ENCODE measurements at places on chromosomes 6 and 20.
A peak's percentile ranks its signal among the peaks of the same experiment; 100 is the strongest.

GRCh38 chr20:1377984-1378734, 14.7 kb downstream of the FKBP1A start:
- DNase-seq: no peak

- no peak for DNase-seq
Observed at GRCh38 chr20:57449398-57450354, 58.5 kb downstream of the RBM38 start.

DNA sequence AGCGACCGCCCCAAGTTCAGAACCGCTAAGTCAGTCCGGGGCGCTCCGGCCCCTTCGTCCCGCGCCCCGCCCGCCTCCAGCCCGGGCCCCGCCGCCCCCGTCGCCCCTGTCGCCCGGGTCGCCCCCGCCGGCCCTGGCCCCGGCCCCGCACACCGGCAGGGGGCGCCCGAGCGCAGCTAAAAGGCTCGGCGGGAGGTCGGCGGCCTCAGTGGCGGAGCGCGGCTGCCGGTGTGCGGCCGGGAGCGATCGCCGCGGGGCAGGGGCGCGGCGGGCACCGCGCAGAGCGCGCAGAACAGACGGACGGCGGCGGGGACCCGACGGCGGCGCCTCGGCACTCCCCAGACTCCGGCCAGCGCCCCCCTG, at the start of gene FNDC1:
TSS of gene FNDC1 (plus strand) at position 208 of the 363 bp plus-strand sequence. CDS start 197 bp downstream, outside the sequence.
- DNase-seq: no peak

GRCh38 chr6:34969662-34970265, 80.7 kb downstream of the ANKS1A start:
- no peak for DNase-seq

GRCh38 chr6:32967151-32968091, 973 bp upstream of the BRD2 start:
- peak; percentile 31 for DNase-seq

- DNase-seq: no peak
Observed at GRCh38 chr20:53902968-53903651, 167.3 kb downstream of the BCAS1 start.

GRCh38 chr6:6392214-6393068, 72.0 kb upstream of the F13A1 start:
- DNase-seq: no peak

DNA sequence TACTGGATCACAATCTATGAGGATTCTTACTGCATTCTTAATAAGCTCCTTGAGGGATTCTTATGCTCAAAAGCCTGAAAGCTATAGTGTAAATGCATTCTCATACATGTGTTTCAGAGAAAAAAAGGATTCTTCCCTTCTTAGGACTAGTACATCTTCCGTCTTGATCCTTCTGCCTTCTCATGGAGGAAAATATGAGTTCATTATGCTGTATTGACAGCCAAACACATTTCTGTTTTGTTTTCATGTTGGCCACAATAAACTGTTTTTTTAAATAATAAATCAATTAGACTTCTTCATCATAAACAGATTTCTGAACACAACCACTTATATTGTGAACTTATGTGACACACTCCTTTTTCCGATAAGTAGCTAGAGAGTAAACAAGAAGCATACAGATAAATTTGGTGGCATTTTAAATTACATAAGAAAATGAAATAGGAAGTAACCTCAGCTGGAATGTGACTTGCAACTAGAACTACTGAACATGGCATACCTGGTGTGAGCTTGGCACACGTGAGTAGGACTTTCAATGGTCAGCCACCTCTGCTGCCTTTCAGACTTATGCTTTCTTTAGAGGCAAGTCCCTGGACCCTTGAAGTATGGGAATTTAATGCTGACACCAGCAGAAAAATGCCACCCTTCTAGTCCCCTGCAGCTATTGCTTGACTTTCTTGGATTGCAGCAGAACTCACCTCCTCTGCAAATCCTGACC, 350.4 kb downstream of the BCKDHB start:
- DNase-seq: no peak

GRCh38 chr20:62876902-62877816, 15.5 kb upstream of the TCFL5 start:
- DNase-seq: no peak

- DNase-seq: no peak
Observed at GRCh38 chr6:146339716-146340115, 203.9 kb upstream of the RAB32 start.

DNA sequence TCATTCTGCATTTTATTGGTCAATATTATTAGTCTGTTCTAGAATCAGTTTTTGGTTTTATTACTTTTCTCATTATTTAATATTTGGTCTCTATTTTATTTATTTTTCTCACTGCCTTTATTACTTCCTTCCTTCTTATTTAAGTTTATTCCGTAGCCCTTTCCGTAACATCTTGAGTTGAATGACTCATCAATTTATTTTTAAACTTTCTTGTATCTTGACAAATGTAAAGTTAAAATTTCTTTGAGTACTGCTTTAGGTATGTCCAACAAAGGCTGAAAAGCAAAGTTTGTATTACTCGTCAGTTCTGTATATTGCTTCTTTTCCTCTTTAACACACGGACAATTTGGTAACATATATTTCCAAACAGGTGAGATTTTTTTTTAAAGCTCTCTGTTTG, 192.0 kb downstream of the CD109 start:
- DNase-seq: no peak

GRCh38 chr6:30835576-30835975, 48.7 kb upstream of the DDR1 start:
- DNase-seq: no peak

DNA sequence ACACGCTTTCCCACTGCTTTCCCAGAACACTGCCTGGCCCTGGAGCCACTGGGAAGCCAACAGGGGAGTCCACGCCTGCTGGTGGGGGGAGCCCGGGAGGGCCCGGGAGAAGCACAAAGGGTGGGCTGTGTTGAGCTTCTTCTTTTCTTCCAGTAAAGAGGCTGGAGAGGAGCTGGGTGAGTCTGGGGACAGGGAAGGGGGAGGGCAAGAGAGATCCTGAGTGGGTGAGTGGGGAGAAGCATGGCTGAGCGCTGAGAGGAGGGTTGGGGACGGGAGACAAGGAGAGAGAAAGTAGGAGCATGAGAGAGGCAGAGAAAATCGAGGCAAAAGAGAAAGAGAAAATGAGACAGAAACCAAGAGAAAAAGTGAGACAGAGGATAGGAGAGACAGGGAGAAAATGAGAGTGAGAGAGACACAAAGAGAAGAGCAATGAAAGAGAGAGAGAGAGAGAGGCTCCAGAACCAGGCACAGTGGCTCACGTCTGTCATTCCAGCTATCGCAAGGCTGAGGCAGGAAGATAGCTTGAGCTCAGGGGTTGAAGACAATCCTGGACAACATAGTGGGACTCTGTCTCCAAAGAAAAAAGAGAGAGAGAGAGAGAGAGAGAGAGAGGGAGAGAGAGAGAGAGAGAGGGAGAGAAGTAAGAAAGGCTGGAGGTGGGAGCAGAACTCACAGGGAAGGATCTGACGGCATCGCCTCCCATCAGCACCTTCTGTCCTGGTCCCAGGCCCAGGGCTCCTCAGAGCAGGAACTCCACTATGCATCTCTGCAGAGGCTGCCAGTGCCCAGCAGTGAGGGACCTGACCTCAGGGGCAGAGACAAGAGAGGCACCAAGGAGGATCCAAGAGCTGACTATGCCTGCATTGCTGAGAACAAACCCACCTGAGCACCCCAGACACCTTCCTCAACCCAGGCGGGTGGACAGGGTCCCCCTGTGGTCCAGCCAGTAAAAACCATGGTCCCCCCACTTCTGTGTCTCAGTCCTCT, 2.0 kb downstream of the LST1 start:
- no peak for DNase-seq

DNA sequence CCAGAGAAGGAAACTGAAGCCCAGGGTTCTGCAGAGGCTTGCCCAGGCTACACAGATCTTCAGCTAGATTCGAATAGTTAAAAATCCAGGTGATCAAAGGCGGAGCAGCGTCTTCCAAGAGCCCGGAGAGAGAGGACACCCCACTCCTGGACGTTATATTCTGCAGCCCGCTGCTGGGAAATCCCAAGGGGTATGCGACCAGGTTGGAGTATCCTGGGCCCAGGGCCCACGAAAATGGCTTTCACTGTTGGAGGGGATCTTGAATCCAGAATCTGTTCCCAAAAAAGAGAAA, 44.9 kb upstream of the HLA-E start:
- no peak for DNase-seq

DNA sequence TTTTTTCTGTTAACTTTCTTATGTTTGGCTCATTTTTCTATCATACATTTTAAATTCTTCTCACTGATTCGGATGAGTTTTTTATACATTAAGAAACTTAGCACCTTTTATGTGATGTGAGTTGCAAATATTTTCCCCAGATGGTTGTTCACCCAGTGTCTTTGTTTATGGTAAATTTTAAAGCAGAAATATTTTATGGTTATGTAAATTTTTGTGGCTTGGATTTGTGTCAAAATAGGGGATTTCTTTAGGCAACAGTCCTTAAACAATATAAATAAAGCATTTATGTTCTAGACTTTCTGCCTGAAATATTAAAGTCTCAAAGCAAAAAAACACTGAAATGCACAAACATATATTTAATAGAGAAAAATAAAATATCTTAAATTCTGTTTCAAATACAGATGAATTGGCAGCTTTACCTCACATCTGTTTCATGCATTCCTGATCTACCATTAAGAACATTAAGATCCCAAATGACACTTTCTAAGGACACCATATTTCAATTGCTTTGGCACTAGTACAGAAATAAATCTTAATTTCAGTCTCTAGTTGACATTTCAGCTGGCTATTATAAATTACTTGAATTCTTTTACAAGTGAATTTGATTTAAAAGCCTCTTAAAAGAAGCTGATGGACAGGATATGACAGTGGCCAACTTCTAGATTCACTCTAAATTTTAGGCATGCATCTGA, 646.6 kb downstream of the HACE1 start:
- DNase-seq: no peak

GRCh38 chr6:45483021-45483420, 105.3 kb upstream of the SUPT3H start:
- DNase-seq: no peak

DNA sequence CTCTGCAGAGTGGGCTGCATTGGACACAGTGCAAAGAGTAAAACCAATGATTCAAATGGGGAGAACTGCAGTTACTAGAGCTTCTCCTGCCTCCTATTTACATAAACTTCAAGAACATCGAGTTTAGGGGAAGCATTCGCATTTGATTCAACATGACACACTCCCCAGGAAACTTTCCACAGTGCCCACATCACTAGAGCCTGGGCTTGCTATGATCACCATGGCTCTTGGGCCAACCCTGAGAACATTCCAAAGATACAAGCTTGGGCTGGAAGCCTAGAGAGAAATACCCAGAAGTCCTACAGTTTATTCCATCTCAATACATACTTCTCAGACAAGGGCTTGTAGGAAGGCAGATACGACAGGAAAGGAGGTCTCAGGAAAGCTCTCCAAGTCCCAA, 337.9 kb downstream of the CD83 start:
- DNase-seq: no peak

GRCh38 chr6:57822896-57823358, 505.5 kb downstream of the PRIM2 start:
- DNase-seq: no peak

DNA sequence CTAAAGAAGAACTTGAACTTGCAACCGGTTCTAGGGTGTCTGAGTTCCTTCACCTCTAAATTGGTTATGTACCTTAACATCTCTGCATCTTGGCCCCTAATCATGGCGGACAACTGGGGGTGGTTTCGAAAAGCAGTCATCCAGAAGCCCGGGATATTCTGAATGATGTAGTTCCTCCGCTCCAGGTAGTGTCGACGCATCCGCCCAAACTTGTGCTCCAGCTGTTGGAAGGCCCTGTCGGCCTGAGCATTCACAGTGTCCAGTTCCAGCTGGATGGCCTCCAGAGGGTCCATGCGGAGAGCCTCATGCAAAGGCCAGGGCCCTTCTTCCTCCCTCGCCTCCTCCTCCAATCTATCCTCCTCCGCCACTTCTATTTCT, 887 bp downstream of the TSPYL1 start:
- DNase-seq: no peak

- DNase-seq: no peak
Observed at GRCh38 chr6:75494290-75494689, 690 bp upstream of the FILIP1 start.

- no peak for DNase-seq
Observed at GRCh38 chr20:2042400-2042799, 48.5 kb upstream of the PDYN start.

GRCh38 chr20:41373931-41374920, 7.6 kb upstream of the EMILIN3 start:
- no peak for DNase-seq

DNA sequence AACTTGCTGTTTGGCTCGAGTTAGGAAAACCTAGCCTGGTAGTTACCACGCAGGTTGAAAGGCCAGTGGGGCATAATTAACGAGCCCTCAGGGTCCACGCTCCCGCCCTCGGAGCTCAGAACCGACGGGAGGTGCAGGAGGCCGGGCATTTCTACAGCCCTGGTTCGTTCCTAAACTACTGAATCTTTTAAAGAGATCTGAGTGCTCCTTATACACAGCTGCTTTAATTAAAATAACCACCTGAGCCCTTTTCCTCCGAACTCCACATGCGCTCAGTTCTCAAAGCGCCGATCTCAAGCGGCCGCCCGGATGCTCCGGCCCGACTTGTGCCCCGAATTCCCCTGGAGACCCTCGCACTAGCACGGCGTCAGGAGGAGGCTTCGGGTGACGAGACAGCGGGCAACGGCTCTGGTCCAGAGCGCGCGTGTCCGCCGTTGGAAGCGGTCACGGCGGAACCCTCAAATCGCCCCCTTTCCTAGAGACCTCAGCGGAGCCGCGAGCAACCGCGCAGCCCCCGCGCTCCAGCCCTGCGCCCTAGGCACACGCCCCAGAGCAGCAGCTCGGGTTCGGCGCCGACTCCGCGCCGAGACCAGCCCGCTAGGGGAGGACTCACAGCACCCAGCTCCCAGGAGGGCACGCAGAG, 397 bp downstream of the WDR27 start:
- no peak for DNase-seq

DNA sequence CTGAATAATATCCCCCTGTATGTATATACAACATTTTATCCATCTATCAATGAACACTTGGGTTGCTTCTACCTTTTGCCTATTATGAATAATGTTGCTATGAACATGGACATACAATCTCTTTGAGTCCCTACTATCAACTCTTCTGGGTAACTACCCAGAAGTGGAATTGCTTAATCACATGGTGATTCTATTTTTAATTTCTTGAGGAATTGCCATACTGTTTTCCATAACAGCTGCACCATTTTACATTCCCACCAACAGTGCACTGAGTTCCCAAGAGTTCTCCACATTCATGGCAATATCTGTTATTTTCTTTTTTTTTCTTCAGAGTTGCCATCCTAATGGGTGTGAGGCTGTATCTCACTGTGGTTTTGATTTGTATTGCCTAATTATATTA, 88.3 kb downstream of the ZHX3 start:
- no peak for DNase-seq

- peak; percentile 54 for DNase-seq
Observed at GRCh38 chr20:8018958-8019245, 659 bp downstream of the TMX4 start.

- DNase-seq: no peak
Observed at GRCh38 chr6:127100510-127101140, 17.8 kb upstream of the RSPO3 start.
